ENCODE measurements at places on chromosomes 6 and 20. TPM values are rescaled to one million over a fixed set of nuclear protein-coding genes. Genes with fewer than 3 reads are reported as not detected.

DNA sequence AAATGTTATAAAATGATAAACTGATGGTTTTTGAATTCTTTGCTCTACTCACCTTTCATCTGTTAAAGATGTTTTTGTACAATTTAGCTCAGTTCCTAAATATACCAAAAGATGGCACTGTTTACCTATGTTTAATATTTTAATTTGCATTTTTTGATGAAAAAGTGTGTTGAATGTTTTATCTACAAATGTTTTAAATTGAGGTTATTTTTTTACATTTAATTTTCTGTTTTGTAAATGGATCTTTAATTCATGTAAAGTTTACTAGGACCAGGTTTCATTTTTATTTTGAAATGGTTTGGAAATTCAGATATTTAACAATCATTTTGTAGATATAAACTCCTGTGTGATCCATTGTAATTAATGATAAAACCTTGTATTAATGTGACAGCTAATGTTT lies 30.0 kb downstream of the CDKAL1 start:
- DNase-seq, result peak; percentile 24
- H3K27ac ChIP-seq, result no peak overlapping the region
- H3K4me1 ChIP-seq, result peaks cover 22% of the 10 kb centered on the region
- no peaks in the 10 kb centered on the region for H3K27me3 ChIP-seq

GRCh38 chr6:101531538-101531937 lies 138.0 kb downstream of the GRIK2 start:
- no peaks in the 10 kb centered on the region for H3K36me3 ChIP-seq
- H3K4me1 ChIP-seq, result no peaks in the 10 kb centered on the region
- H3K27ac ChIP-seq, result no peak overlapping the region

GRCh38 chr6:90156861-90157260 lies 139.8 kb downstream of the BACH2 start:
- H3K36me3 ChIP-seq, result no peaks in the 10 kb centered on the region
- H3K27ac ChIP-seq, result no peak overlapping the region
- DNase-seq, result no peak
- no peak overlapping the region for H3K4me3 ChIP-seq
- no peaks in the 10 kb centered on the region for H3K27me3 ChIP-seq

DNA sequence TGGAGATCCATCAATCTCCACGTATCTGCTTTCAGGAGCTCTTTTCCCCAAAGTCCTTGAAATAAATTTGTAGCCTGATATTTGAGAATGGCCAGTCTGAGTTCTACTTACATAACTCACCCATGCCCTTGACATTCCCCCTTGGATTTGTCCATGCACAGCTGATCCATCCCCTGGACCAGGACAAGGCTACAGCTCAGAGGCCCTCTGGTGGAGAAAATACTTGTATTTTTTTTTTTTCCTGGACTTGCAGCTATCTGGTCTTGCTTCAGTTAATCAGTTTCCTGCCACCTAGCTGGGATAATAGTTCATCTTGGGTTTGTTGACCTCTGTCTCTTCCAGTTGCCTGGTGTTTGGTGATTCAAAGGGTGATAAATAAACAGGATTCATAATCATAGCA lies 467.6 kb downstream of the DHX35 start:
- no peak overlapping the region for H3K27ac ChIP-seq
- H3K4me3 ChIP-seq, result no peak overlapping the region
- DNase-seq, result no peak
- no peaks in the 10 kb centered on the region for H3K27me3 ChIP-seq

DNA sequence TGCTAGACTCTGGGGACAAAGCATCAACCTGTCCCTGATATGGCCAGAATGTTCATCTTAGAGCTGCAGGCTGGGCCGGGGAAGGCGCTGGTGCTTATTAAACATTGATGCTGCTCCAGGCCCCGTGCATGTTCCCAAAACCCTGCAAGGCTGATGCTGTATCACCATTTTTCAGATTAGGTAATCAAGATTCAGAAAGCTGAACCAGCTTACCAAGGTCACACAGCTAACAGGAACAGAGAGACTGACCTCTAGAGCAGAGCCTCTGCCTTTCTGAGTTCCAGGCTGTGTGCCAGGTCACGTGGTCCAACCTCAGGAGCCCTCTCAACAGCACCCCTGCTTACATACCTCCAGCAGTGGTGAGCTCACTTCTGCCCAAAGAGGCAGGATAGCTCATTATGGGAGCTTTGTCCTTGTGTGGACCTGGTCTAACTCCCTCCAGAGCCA lies 16.1 kb upstream of the VSTM2L start:
- H3K27ac ChIP-seq, result no peak overlapping the region
- no peaks in the 10 kb centered on the region for H3K27me3 ChIP-seq
- no peak overlapping the region for H3K4me3 ChIP-seq

The LPA gene
- polyA plus RNA-seq, result not detected

The SLC17A2 gene
- not detected for polyA plus RNA-seq

DNA sequence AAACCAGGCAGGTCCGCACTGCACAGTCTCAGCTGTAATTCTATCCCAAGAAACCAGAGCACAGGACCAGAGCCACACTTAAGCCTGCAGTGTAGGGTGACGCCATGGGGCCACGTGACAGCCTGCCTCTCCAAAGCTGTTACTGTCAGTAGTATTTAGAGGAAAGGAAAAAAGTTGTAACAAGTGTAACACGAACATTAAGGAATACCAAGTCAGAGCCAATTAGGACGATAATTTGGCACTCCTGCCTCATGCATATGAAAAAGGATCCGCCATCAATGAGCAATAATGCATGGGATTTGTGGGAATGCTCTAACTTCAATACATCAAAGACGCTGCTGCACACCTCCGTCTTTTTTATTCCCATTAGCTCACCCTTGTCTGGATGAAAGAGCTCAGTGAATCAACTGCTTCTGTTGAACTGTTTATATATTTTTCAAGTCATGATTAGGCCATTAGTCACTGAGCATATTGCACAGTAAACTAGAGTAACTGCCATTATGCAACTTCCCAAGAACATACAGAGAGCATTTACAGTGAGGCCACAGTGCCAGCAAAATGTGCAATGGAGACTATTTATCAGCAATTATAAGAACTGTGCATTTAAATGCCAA lies 79.9 kb downstream of the ATXN1 start:
- no peak overlapping the region for H3K4me3 ChIP-seq
- H3K4me1 ChIP-seq, result peaks cover 36% of the 10 kb centered on the region
- H3K27me3 ChIP-seq, result peaks cover 3% of the 10 kb centered on the region

DNA sequence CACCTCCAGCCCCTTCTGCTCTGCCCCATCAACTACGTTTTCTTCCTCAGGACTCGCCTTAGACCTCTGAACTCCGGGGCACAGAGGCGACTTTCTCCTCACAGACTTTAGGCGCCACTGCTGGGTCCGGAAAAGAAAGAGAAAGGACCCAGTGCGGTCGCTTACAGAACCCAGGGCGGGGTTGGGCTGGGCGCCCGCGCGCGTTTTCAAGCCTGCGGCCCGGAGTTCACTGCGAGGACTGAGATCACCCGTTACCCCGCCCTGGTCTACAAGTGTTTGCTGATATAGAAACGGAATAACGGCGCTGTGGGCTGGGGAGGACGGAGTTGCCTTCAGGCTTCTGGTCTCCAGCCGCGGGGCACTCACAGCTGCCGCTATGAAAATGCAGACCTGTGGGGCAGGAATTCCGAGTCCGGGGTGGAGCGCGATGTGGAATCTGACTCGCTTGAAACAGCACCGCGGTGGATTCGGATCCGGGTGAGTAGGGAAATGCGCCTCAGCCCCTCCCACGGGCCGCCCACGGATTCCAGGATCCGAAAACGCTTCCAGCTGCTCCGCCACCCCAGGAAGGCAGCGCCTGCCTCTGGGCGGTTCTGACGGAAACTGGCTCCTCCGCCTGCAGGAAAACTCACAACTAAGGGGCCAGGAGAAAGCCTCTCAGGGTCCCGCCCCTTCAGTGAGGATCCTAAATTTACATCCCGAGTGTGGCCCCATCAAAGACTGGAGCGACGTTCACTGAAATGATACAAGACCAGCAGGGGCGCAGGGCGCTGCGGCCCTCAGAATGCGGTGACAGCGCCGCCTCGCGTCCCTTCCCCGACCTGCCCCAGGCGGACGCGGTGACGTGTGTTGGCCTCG lies 29.4 kb downstream of the HLA-F start:
- H3K4me3 ChIP-seq, result peak overlapping the region; percentile 97
- H3K27me3 ChIP-seq, result peaks cover 6% of the 10 kb centered on the region
- peaks cover 30% of the 10 kb centered on the region for H3K4me1 ChIP-seq
- no peaks in the 10 kb centered on the region for H3K36me3 ChIP-seq
- peak; percentile 83 for DNase-seq

DNA sequence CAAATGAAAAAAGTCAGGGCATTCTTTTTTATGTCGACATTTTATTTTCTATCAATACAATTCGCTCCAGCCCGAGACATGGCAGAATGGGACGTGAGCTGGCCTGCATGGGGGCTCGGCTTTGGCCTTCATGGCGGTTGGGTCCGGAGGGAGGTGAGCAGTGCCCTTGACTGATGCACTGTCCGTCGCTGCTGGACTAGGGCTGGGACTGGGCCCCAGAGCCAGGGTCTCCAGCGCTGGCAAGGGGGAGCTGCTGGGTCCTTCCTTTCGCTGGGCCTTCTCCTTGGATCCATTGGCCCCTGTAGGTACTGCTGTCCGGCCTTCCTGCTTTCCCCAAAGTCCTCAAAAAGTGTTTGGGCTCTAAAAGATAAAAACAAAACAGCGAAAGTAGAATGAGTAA lies 124.6 kb downstream of the EDN3 start:
- H3K4me3 ChIP-seq, result no peak overlapping the region
- H3K36me3 ChIP-seq, result no peaks in the 10 kb centered on the region
- no peak overlapping the region for H3K27ac ChIP-seq
- peaks cover 2% of the 10 kb centered on the region for H3K27me3 ChIP-seq

The TREM1 gene
- not detected for polyA plus RNA-seq

The HSPA1B gene
- polyA plus RNA-seq, result 1.5 TPM

DNA sequence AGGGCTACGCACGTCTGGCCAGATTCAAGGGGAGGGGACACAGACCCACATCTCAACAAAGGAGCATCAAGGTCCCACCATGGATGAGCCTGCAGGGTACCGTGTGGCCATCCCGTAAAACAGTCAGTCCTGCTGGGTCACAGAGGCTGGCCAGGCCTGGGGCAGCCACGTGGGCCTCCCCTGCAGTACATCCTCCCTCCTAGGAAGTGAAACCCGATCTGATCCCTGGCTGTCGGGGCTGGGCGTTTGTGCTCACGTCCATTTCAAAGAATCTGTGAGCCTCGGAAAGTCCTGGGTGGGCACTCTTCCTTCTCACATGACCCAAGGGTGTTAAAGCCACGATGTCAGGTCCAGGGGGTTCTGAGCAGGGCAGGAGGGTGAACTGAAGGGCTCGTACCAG lies 14.3 kb downstream of the SULF2 start:
- H3K27ac ChIP-seq, result no peak overlapping the region
- no peaks in the 10 kb centered on the region for H3K4me1 ChIP-seq
- H3K27me3 ChIP-seq, result peaks cover 3% of the 10 kb centered on the region
- no peak for DNase-seq
- no peak overlapping the region for H3K4me3 ChIP-seq

GRCh38 chr6:121040831-121041230 lies 293.4 kb downstream of the TBC1D32 start:
- H3K27me3 ChIP-seq, result no peaks in the 10 kb centered on the region
- H3K4me3 ChIP-seq, result no peak overlapping the region
- no peak overlapping the region for H3K27ac ChIP-seq
- no peaks in the 10 kb centered on the region for H3K36me3 ChIP-seq
- DNase-seq, result no peak
- no peaks in the 10 kb centered on the region for H3K4me1 ChIP-seq

The KCNK16 gene
- not detected for polyA plus RNA-seq

The SH3BGRL2 gene
- 0.22 TPM for polyA plus RNA-seq

- H3K4me3 ChIP-seq, result no peak overlapping the region
- DNase-seq, result no peak
- H3K36me3 ChIP-seq, result peaks cover 4% of the 10 kb centered on the region
- peaks cover 35% of the 10 kb centered on the region for H3K4me1 ChIP-seq
- H3K27ac ChIP-seq, result no peak overlapping the region
- peaks cover 3% of the 10 kb centered on the region for H3K27me3 ChIP-seq
Observed at GRCh38 chr20:4084096-4084495, 68.7 kb upstream of the RNF24 start.

DNA sequence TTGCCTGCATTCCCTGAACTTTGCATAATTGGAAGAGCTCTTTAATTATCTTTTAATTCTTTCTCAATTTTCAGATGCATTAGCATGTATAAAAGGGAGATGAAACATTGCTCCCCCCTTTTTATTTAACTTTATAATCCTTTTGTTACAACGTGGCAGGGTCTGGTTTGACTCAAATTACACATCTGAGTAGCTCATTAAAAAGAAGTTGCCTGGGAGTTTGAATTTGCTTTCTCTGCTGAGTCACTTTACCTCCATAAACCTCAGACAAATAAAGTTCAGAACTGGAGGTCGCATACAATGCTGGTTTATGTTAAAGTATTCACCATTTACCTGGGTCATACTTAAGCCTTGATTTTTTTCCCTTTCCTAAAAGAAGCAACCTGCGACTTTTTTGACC lies 495.2 kb downstream of the PREX1 start:
- no peaks in the 10 kb centered on the region for H3K36me3 ChIP-seq
- H3K4me3 ChIP-seq, result no peak overlapping the region
- H3K27me3 ChIP-seq, result peaks cover 2% of the 10 kb centered on the region
- no peaks in the 10 kb centered on the region for H3K4me1 ChIP-seq
- no peak for DNase-seq
- H3K27ac ChIP-seq, result no peak overlapping the region

GRCh38 chr20:8154638-8155037 lies 22.6 kb downstream of the PLCB1 start:
- H3K4me3 ChIP-seq, result peak overlapping the region; percentile 69
- peak overlapping the region; percentile 53 for H3K27ac ChIP-seq
- no peaks in the 10 kb centered on the region for H3K36me3 ChIP-seq
- H3K27me3 ChIP-seq, result no peaks in the 10 kb centered on the region
- H3K4me1 ChIP-seq, result peaks cover 87% of the 10 kb centered on the region

- H3K36me3 ChIP-seq, result no peaks in the 10 kb centered on the region
- peaks cover 9% of the 10 kb centered on the region for H3K4me1 ChIP-seq
- no peak overlapping the region for H3K4me3 ChIP-seq
- no peak overlapping the region for H3K27ac ChIP-seq
Observed at GRCh38 chr6:2215342-2215741, 30.1 kb downstream of the GMDS start.

The CALHM4 gene
- not detected for polyA plus RNA-seq

DNA sequence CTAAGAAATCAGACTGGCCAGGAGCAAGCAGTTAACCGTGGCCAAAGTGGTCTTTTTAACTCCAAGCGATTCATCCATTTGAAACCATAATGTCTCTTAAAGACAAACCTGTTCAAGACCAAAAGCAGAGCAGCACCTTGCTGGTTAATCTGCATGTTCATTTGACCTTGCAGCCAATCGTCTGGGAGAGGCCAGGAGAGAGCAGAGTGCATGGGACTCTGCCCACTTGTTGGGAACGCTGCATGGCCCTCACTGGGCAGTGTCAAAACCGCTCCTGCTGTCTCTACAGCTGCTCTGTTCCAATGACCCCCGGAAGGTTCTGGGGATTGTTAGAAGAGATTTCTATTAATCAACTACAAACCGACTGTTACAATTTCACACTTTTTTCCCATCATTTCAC lies 79.6 kb downstream of the OLIG3 start:
- H3K27ac ChIP-seq, result peak overlapping the region; percentile 93
- H3K36me3 ChIP-seq, result no peaks in the 10 kb centered on the region
- DNase-seq, result peak; percentile 4
- peaks cover 33% of the 10 kb centered on the region for H3K4me1 ChIP-seq
- H3K4me3 ChIP-seq, result peak overlapping the region; percentile 92
